ENCODE measurements at places on chromosomes 13 and 19.

DNA sequence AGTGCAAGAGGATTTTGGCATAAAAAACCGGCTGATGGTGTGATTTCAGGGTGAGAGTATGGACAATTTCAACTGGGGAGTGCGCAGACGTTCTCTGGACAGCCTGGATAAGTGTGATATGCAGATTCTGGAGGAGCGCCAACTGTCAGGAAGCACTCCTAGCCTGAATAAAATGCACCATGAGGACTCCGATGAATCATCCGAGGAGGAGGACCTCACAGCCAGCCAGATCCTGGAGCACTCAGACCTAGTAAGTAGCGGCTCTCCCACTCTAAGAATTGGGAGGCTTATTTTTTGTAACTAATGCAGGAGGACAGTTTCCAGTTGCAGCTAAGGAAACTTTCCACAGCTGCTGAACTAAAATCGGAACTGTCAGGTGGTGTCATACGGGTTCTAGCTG, 53.6 kb downstream of the ZAR1L start:
- DNase-seq: no peak

- DNase-seq: no peak
Measured at GRCh38 chr19:20611866-20612265, 46.3 kb upstream of the ZNF737 start.

DNA sequence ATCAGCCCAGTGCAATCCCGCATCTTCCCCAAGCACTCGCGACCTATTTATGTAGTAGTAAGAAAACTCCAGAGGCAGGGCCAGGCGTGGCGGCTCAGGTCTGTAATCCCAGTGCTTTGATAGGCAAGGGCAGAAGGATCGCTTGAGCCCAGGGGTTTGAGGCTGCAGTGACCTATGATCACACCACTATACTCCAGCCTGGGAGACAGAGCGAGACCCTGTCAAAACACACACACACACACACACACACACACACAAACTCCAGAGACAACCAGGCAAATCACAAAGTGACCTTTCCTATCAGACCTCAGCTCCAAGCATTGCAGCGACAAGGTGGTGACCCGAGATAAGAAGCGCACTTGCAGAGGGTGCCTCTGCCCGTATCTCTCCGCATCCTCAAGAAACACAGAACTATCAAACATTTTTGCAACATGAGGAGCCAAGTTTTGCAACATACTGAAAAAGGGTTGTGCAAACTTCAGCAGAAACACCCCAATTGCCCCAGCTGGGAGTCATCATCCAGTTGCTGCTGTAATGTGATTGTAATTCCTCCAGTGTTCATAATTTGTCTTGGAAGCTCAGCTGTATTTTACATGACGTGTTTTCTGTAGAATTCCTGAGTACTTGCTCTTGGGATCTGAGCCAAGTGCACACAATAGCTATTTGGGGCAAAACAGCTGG, 8.7 kb upstream of the KLF2 start:
- DNase-seq: peak; percentile 91

- peak; percentile 35 for DNase-seq
Measured at GRCh38 chr13:50893211-50893852, 16.3 kb upstream of the RNASEH2B start.

GRCh38 chr19:6033744-6034264, 55.9 kb upstream of the RANBP3 start:
- DNase-seq: no peak

- DNase-seq: no peak
Measured at GRCh38 chr13:48255090-48255489, 22.1 kb downstream of the ITM2B start.

Data from inflammatory macrophage (primary cell).